Fibroblast of lung (primary cell): ENCODE measurements at places on chromosomes 13 and 19. TPM values are rescaled to one million over a fixed set of nuclear protein-coding genes. Genes with fewer than 3 reads are reported as not detected.

DNA sequence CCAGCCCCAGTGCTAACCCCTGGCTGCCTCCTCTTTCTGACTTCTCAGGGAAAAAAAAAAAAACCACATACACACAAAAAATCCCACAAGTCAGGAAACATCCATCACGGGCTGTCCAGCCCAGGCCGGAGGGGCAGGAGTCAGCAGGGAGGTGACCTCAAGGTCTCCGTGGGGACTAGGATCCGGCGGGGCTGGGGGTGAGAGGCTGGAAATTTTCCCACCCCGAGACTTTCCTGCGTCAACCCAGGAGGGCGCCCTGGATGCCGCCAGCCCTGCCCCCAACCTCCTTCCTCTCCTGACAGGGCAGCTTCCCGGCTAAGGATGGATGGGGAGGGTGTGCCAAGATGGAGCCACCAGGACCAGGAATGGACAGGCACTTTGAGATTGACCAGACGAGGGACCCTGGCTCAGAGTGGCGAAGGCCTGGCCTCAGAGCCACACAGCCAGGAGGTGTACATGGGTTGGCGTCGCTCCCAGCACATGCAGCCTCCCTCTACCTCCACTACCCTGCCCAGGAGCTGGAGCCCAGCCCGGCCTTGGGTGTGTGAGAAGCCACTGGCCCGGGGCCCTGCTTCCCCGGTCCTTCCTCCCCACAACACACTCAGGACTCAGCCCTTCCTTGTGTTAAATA, 33.3 kb downstream of the BLOC1S3 start:
- H3K27ac ChIP-seq: no peak overlapping the region
- no peak overlapping the region for H3K4me3 ChIP-seq
- H3K27me3 ChIP-seq: peaks cover 14% of the 10 kb centered on the region
- peaks cover 2% of the 10 kb centered on the region for H3K4me1 ChIP-seq
- no peaks in the 10 kb centered on the region for H3K36me3 ChIP-seq

DNA sequence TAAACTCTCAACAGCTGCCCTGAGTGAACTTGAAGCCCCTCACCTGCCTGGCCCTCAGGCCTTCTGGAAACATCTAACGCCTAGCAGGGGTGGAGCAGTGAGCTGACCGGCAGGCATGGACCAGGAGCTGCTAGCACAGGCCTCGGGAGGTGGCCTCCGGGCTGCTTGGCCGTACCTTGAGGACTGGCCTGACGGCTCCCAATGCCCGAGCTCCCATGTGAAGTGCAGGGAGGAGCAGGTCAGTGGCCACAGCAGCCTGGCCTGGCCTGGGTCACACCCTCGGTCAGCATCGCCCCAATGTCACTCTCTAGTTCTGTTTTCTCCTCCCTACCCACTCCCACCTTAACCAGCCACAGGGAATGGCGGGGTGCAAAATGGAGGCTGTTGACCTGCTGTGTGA, 19.0 kb downstream of the TSHZ3 start:
- H3K4me3 ChIP-seq: no peak overlapping the region
- no peaks in the 10 kb centered on the region for H3K36me3 ChIP-seq
- peaks cover 27% of the 10 kb centered on the region for H3K4me1 ChIP-seq
- H3K27ac ChIP-seq: no peak overlapping the region
- no peak for DNase-seq

- H3K4me3 ChIP-seq: no peak overlapping the region
- H3K27ac ChIP-seq: no peak overlapping the region
- peaks cover 9% of the 10 kb centered on the region for H3K4me1 ChIP-seq
- H3K27me3 ChIP-seq: no peaks in the 10 kb centered on the region
- no peaks in the 10 kb centered on the region for H3K36me3 ChIP-seq
Observed at GRCh38 chr13:79990048-79990447, 350.9 kb downstream of the SPRY2 start.

GRCh38 chr19:30332445-30333234, 39.5 kb upstream of the ZNF536 start:
- no peak overlapping the region for H3K27ac ChIP-seq
- no peak for DNase-seq
- H3K4me3 ChIP-seq: no peak overlapping the region
- no peaks in the 10 kb centered on the region for H3K27me3 ChIP-seq

GRCh38 chr13:101706651-101707050, 254.2 kb downstream of the ITGBL1 start:
- H3K4me3 ChIP-seq: no peak overlapping the region
- peak overlapping the region; percentile 26 for H3K27ac ChIP-seq
- H3K36me3 ChIP-seq: no peaks in the 10 kb centered on the region
- no peaks in the 10 kb centered on the region for H3K27me3 ChIP-seq
- peaks cover 10% of the 10 kb centered on the region for H3K4me1 ChIP-seq

GRCh38 chr13:30615481-30615865, 2.2 kb upstream of the USPL1 start:
- no peaks in the 10 kb centered on the region for H3K4me1 ChIP-seq
- peak overlapping the region; percentile 95 for H3K27ac ChIP-seq
- peak overlapping the region; percentile 74 for H3K4me3 ChIP-seq
- H3K27me3 ChIP-seq: no peaks in the 10 kb centered on the region
- H3K36me3 ChIP-seq: no peaks in the 10 kb centered on the region

DNA sequence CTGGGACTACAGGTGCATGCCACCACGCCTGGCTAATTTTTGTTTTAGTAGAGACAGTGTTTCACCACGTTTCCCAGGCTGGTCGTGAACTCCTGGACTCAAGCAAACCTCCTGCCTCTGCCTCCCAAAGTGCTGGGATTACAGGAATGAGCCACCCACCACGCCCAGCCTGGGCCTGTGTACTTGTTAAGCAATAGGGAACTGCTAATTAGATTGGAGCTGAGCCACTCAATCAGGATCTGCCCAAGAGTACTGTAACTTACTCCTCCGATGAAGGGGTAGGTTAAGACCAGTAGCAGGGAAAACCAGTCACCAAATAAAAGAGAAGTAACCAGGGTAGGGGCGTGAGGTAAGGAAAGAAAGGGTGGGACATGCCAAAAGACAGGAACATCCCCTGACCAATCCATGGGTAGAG, 2.3 kb downstream of the DDX39A start:
- no peaks in the 10 kb centered on the region for H3K27me3 ChIP-seq
- peak overlapping the region; percentile 11 for H3K4me3 ChIP-seq
- H3K27ac ChIP-seq: peak overlapping the region; percentile 37
- DNase-seq: no peak
- H3K4me1 ChIP-seq: peaks cover 11% of the 10 kb centered on the region

GRCh38 chr19:49512970-49513745, 697 bp downstream of the FCGRT start:
- no peaks in the 10 kb centered on the region for H3K36me3 ChIP-seq
- H3K27ac ChIP-seq: no peak overlapping the region
- DNase-seq: no peak
- H3K27me3 ChIP-seq: no peaks in the 10 kb centered on the region
- peak overlapping the region; percentile 46 for H3K4me3 ChIP-seq
- peaks cover 5% of the 10 kb centered on the region for H3K4me1 ChIP-seq

DNA sequence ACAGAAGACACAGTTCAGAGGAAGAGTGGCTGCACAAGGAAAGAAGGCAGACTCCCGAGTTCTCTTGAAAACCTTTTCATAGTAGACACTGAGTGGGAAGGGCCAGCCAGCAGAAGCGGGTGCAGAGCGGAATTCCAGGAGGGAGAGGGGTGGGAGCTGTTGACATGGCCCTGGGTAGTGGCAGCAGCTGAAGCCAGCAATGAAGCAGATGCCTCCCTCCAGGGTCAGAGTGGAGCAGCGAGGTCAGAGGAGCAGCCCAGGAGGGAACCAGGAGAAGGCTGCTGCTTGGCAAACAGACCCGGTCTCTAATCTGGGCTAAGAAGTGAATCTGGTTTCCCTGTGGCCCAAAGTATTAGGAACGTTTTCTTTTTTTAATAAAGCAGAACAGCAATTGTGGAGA, 73.9 kb upstream of the SPATA13 start:
- H3K36me3 ChIP-seq: no peaks in the 10 kb centered on the region
- H3K4me3 ChIP-seq: no peak overlapping the region
- no peak overlapping the region for H3K27ac ChIP-seq
- DNase-seq: no peak
- H3K4me1 ChIP-seq: no peaks in the 10 kb centered on the region

GRCh38 chr13:112771877-112772538, 82.2 kb downstream of the ATP11A start:
- no peaks in the 10 kb centered on the region for H3K36me3 ChIP-seq
- no peak overlapping the region for H3K27ac ChIP-seq
- H3K4me1 ChIP-seq: no peaks in the 10 kb centered on the region
- H3K27me3 ChIP-seq: no peaks in the 10 kb centered on the region
- DNase-seq: no peak

GRCh38 chr13:112753833-112754232, 64.0 kb downstream of the ATP11A start:
- no peaks in the 10 kb centered on the region for H3K36me3 ChIP-seq
- H3K4me1 ChIP-seq: no peaks in the 10 kb centered on the region
- no peak overlapping the region for H3K4me3 ChIP-seq
- H3K27ac ChIP-seq: no peak overlapping the region
- DNase-seq: no peak

GRCh38 chr13:51764184-51765141, 39.5 kb downstream of the DHRS12 start:
- peak overlapping the region; percentile 27 for H3K4me3 ChIP-seq
- peak overlapping the region; percentile 80 for H3K27ac ChIP-seq
- H3K36me3 ChIP-seq: no peaks in the 10 kb centered on the region
- peak; percentile 81 for DNase-seq
- H3K27me3 ChIP-seq: no peaks in the 10 kb centered on the region
- H3K4me1 ChIP-seq: peaks cover 20% of the 10 kb centered on the region

DNA sequence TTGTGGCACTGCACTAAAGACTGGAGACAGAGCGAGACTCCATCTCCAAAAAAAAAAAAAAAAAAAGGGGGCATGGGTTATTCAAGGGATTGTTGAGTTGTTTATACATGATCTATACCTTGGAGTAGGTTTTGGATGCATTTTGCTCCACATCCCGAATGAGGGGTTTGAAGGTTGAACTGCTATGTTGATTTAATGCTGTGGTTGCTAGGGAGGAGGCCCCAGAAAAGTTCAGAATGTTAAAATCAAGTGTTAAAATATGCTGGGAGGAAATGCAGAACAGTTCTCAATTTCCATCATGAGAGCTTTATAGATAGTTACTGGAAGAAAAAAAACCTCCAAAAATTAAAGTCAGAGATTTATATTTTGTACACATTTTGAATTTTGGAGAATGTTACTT, 116.5 kb downstream of the DNAJC15 start:
- H3K4me3 ChIP-seq: no peak overlapping the region
- no peak for DNase-seq
- H3K27me3 ChIP-seq: peaks cover 7% of the 10 kb centered on the region
- no peaks in the 10 kb centered on the region for H3K4me1 ChIP-seq
- H3K27ac ChIP-seq: no peak overlapping the region

DNA sequence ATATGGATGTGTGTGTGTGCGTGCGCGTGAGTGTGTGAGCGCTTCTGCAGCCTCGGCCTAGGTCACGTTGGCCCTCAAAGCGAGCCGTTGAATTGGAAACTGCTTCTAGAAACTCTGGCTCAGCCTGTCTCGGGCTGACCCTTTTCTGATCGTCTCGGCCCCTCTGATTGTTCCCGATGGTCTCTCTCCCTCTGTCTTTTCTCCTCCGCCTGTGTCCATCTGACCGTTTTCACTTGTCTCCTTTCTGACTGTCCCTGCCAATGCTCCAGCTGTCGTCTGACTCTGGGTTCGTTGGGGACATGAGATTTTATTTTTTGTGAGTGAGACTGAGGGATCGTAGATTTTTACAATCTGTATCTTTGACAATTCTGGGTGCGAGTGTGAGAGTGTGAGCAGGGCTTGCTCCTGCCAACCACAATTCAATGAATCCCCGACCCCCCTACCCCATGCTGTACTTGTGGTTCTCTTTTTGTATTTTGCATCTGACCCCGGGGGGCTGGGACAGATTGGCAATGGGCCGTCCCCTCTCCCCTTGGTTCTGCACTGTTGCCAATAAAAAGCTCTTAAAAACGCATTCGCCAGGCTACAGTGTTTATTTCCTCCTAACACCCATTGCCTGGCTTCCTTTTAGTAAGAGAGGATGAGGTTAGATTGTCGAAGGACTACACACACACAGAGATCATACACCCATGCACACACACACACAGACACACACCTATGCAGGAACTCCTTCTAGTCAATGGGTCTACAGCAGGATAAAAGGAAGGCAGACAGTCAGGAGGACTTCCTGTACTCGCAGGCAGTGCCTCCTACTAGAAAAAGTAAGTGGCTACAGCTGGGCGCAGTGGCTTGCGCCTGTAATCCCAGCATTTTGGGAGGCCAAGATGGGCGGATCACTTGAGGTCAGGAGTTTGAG, 7.1 kb downstream of the FOSB start:
- no peaks in the 10 kb centered on the region for H3K27me3 ChIP-seq
- no peaks in the 10 kb centered on the region for H3K36me3 ChIP-seq
- H3K4me1 ChIP-seq: peaks cover 10% of the 10 kb centered on the region
- DNase-seq: no peak

- no peaks in the 10 kb centered on the region for H3K4me1 ChIP-seq
- H3K4me3 ChIP-seq: no peak overlapping the region
- DNase-seq: peak; percentile 56
Observed at GRCh38 chr13:93338906-93339305, 112.3 kb downstream of the GPC6 start.

- H3K4me3 ChIP-seq: no peak overlapping the region
- H3K27me3 ChIP-seq: no peaks in the 10 kb centered on the region
- no peak overlapping the region for H3K27ac ChIP-seq
Observed at GRCh38 chr19:29054886-29055675, 157.9 kb downstream of the UQCRFS1 start.

- H3K27ac ChIP-seq: peak overlapping the region; percentile 86
- peaks cover 16% of the 10 kb centered on the region for H3K4me1 ChIP-seq
- no peaks in the 10 kb centered on the region for H3K27me3 ChIP-seq
- peaks cover 2% of the 10 kb centered on the region for H3K36me3 ChIP-seq
Observed at GRCh38 chr13:97296740-97297139, 74.6 kb downstream of the MBNL2 start.

GRCh38 chr13:53013113-53013512, 15.5 kb upstream of the OLFM4 start:
- no peak for DNase-seq
- no peaks in the 10 kb centered on the region for H3K27me3 ChIP-seq
- no peak overlapping the region for H3K4me3 ChIP-seq

Gene PEG3
- 3.9 and 5.6 TPM in 2 replicates for total RNA-seq

Gene SULT2A1
- not detected in 2 replicates for total RNA-seq

Gene ZNF506
- 11.0 and 16.5 TPM in 2 replicates for total RNA-seq

Gene PGLYRP1
- not detected in 2 replicates for total RNA-seq

Gene NAPSA
- total RNA-seq: under 0.01 and 0.17 TPM in 2 replicates

Gene ZNF582
- 4.1 and 4.8 TPM in 2 replicates for total RNA-seq

Gene SMARCA4
- 35.7 and 61.1 TPM in 2 replicates for total RNA-seq

Gene KLK12
- not detected in 2 replicates for total RNA-seq

Gene ZNF181
- 22.0 and 33.6 TPM in 2 replicates for total RNA-seq

Gene TPTE2
- not detected in 2 replicates for total RNA-seq

Gene NKPD1
- total RNA-seq: 0.17 and 0.26 TPM in 2 replicates

Gene WDR88
- total RNA-seq: under 0.01 TPM in 1 of 2 replicates, not detected in the other
